ENCODE measurements at places on chromosomes 4 and X.

- DNase-seq, result no peak
Observed at GRCh38 chr4:179880756-179881155, 2362.4 kb upstream of the TENM3 start.

GRCh38 chrX:87924619-87925018 is 407.0 kb downstream of the KLHL4 start:
- no peak for DNase-seq

- no peak for DNase-seq
Observed at GRCh38 chrX:112834031-112834845, 6.4 kb downstream of the AMOT start.

DNA sequence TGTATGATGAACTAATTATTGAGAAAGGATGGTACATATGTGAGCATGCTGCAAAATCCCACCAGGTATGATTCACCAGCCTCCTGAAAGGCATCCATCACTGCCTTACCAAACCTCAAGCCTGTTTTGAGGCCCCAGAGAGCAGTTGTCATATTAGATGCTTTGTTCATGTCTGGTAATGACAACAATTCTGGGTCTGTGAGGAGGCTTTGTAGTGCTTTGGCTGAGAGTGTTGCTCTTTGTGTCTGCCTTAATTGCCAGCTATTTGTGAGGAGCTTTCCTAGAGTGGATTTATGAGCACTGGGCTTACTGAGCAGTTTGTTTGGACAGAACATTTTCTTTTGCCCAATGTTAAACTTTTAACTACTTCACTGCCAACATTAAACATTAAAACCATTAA is 69.2 kb downstream of the HEPH start:
- no peak for DNase-seq

DNA sequence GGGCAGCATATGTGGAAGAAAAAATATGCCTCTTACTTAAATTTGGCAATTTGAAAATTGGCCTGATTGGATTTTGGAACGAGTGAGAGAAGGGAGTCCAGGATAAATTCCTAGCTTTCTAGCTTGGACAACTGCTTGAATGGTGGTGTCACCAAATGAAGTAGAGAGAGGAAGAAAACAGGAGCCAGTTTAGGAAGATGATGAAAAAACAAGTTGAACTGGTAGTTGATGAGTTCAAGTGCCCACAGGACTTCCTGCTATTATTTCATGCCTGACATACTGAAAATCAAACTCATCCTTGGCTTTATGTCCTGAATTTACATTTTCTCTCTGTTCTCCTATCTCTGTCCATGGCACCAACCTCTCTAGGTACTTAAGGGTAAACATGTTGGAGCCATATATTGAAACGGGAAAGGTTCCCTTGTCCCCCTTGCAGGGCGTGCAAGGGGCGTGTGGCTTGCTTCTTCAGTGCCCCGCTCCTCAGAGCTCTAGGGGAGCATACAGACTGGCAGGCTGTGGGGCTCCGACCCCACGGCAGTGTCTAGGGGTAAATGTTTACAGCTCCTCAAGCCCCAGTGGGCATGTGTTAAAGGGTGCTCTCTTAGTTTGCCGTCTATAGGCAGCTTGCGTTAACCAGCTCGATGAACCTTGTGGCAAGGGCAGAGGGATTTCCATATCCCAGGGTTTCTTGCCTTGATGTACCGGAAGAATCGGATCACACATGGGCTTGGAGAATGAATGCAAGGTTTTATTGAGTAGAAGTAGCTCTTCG is 250.7 kb upstream of the PGRMC2 start:
- no peak for DNase-seq

DNA sequence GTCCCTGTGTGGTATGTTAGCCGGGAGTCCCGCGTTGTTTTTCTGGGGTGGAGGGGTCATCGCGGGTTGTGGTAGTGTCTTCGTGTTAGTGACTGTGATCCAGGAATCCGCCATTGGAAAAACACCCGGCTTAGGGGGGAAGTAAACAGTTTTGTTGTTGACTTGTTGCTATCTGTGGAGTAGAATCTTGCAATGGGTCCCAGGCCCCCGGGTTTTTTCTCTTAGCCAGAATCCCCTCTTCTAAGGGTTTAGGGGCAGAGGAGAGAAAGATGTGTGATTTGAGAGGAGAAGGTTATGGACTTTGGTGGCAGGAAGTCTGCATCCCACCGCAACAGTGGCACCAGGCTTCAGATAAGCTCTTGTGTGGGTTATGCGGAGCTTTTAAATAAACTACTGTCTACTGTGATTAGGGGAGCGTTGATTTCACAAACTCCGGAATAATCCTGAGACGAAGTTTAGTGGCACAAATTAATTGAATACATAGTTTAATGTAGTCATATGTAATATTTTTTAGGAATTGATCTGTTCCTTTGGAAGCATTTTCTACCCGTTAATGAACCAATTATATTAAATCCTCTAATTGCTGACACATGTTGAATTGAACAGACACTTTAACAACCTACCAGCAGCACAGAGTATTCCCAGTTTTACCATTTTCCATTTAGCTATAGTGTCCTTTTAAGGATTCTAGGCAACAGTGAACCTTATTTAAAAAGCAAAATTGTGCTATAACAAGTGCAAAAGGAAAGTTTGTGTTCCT is 1.4 kb downstream of the DDX3X start:
- no peak for DNase-seq

DNA sequence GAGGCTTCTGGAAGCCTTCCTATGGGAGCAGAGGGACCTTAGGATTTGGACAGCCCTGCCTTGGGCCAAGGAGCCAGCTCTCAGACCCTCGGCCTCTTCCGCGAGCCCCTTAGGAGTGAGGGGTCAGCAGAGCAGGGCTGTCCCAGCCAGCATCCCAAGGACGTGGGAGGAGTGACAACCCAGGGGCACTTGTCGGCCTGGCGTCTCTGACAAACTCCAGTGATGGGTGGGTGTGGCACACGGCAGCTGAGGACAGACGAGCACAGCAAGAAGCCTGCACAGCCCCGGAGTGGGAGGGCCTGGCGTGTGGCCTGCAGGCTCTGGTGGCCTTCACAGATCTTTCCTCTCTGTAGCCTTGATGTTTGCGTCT is 11.6 kb upstream of the TNIP2 start:
- no peak for DNase-seq
